ENCODE measurements at places on chromosomes 2 and 18. TPM values are rescaled to one million over a fixed set of nuclear protein-coding genes. Genes with fewer than 3 reads are reported as not detected.

- no peak for DNase-seq
Observed at GRCh38 chr2:7077660-7078267, 160.6 kb downstream of the RNF144A start.

- DNase-seq: no peak
Observed at GRCh38 chr2:21981127-21981526, 857.4 kb downstream of the TDRD15 start.

GRCh38 chr2:1628893-1629292 is 115.4 kb downstream of the PXDN start:
- DNase-seq: no peak

MARCO gene
- total RNA-seq: 0.22 TPM

ACVR1 gene
- 14.3 TPM for total RNA-seq

GRCh38 chr2:9708683-9709538 is 78.1 kb upstream of the YWHAQ start:
- no peak for DNase-seq

UGT1A10 gene
- not detected for total RNA-seq

GRCh38 chr2:196967116-196967515 is 40.6 kb upstream of the PGAP1 start:
- DNase-seq: no peak

GRCh38 chr2:238912916-238913875 is 65.3 kb downstream of the TWIST2 start:
- DNase-seq: no peak

GRCh38 chr18:22282311-22283115 is 113.1 kb downstream of the GATA6 start:
- DNase-seq: no peak

DLGAP1 gene
- total RNA-seq: 0.36 TPM

DNA sequence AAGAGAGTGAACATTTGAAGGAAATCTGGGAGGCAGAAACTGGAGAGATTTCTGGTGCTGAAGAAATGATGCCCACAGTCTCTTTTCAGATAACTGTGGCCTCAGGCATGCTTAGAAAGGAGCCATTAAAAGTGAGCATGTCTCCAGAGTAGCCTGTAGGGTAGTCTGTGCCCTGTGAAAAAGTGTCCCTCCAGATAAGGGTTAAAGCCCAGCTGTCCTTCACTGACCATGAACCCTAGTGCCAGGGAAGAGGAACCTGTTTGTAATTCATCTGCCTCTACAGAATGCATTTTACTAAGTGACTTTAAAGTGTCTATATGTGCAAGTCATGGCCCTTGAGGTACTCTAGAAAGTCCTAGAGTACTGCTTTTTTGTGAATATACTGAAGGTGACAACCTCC is 30.5 kb upstream of the EHBP1 start:
- no peak for DNase-seq

CYP1B1 gene
- 0.14 TPM for total RNA-seq

MC4R gene
- not detected for total RNA-seq

DNA sequence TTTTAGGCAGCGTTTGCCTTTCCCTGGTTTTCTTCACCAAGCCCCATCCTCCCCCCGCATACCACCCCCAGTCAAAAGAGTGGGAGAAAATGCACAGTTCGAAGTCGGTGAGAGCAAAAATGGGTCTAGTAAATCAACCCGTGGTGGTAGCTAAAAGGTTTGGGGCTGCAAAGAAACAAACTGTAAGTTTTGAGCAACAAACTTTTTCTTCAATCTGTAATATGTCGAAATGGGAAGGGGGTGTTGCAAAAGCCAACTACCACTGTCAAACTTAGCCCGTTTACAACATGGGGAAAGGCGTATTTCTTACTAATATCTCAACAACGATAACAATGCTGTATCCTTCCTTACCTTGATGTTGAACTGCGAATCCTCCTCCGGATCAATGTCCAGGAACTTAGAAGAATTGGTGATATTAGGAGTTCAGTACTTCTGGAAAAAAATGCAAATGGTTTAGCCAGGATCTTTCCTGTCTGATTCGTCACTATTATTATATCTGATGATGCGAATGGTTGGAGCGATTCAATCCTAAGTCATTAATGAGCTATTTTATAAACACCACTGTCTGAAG is 2.4 kb upstream of the SATB2 start:
- DNase-seq: no peak

DNA sequence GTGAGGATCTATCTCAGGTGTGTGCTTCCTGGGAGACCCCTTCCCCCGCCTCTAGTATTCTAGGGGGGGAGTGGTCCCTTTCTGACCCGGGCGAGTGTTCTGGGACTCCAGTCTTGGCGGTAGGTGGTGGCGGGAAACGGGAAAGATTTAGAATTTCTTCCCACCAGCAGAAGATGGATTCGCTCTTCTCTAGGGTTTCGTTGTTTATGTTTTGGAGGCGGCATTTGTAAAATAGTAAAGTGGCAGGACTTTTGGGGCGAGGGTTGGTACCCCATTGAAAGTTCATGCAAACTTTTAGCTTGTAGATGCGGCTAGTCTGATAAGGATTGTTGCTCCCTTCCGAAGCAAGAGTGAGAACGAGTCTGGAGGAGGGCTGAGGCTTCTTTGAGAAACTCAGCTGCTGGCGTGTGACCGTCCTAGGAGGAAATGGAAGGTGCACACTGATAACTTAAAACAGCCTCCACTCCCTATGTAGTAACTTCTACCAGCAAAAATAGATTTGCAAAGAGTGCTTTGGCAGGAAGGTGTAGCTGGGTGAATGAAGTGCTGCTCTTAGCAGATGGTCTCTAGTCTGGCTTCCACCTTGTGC is 412 bp downstream of the GPD2 start:
- DNase-seq: peak; percentile 5

TMEM247 gene
- total RNA-seq: not detected

- no peak for DNase-seq
Observed at GRCh38 chr18:56267334-56267733, 371.1 kb downstream of the TXNL1 start.

NPPC gene
- not detected for total RNA-seq

FHOD3 gene
- not detected for total RNA-seq

TRABD2A gene
- 170 TPM for total RNA-seq

ASB18 gene
- total RNA-seq: not detected

ADAM23 gene
- total RNA-seq: 7.7 TPM

CENPA gene
- 1.0 TPM for total RNA-seq

SPHKAP gene
- not detected for total RNA-seq

- DNase-seq: no peak
Observed at GRCh38 chr2:86031151-86031550, 74.5 kb downstream of the POLR1A start.

DNA sequence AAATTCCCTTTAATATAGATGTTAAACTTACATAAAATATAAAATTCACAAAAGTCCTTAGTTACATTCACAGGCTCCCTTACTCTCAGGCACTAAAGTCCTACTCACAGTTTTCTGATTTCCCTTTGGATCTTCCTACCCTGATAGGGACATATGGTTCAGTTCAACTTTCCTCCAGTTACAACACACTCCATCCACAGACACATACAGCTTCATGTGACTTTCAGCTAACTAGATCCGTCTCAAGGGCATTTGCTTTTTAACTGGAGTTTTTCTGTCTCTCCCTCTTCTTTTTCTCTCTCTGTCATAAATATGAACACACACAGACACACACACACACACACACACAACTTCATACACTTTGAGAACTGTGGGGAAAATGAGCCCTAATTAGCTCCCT is 419.2 kb downstream of the LRP1B start:
- no peak for DNase-seq

GRCh38 chr2:18078216-18078615 is 199.7 kb downstream of the KCNS3 start:
- DNase-seq: no peak

AQP12B gene
- total RNA-seq: not detected

- no peak for DNase-seq
Observed at GRCh38 chr2:141301551-141301950, 829.3 kb downstream of the LRP1B start.

GRCh38 chr2:117771969-117772630 is 42.4 kb upstream of the DDX18 start:
- DNase-seq: no peak

DNA sequence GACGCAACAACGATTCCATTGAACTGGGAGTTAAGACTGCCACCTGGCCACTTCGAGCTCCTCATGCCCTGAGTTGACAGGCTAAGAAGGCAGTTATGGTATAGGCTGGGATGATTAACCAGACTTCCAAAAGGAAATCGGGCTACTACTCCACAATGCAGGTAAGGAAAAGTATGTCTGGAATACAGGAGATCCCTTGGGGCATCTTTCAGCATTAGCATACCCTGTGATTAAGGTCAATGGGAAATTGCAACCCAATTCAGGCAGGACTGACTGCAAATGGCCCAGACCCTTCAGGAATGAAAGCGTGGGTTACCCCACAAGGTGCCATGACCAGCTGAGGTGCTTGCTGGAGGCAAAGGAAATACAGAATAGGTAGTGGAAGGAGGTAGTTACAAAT is 19.1 kb downstream of the CHRNA1 start:
- no peak for DNase-seq
